ENCODE measurements at places on chromosomes 5 and 9.

GRCh38 chr5:100905259-100905914, 2.3 kb upstream of the ST8SIA4 start:
- DNase-seq, result no peak

DNA sequence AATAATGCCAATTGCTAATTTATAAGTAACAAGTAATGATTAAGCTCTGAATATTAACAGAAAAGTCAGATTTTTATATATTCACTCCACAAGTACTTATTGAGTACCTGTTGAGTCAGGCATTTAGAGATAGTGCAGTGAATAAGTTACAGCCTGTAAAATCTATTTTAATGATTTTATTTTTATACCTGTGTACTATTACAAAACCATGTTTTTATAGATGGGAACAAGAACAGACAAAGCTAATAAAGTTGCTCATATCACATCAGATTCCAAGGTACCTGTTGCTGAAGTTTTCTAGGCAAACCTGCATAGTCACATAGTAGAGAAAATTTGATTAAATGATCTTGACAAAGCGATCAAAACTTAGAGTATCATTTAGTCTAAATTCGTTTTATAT, 623.7 kb downstream of the EFNA5 start:
- DNase-seq, result no peak

DNA sequence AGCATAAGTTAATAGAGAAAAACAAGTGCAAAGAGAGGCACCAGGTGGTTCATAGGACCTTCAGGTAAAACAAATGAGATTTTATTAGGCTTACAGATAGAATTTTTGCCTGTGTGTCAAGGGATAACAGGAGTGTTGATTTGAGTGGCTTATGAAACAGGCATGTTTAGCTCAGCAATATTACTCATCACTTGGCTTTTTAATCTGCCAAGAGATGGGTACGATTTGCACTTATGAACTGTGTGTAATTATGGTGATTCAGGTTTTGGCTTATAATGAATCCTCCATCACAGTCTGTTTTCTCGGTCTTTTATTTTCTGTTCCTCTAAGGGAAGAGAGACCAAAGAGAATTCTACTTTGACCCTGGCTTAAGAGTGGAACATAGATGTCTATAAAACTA, 199.3 kb downstream of the DMRTA1 start:
- DNase-seq, result no peak

DNA sequence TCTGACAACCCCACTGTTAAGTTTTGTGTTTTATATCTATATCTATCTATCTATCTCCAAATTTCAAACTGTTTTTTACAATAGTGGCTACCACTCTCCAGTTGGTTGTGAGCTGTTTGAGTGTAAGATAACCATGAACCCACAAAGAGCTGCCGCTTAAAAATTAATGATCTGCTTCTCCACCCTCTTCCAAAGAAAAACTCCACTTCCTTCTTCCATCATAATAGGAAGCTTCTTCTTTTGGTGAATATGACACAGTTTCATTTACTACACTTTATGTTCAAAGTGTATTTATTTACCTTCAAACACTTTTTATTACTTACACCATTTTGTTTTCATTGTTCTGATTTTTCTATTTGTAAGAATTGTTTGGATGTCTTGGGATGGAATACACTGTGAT, 37.9 kb downstream of the SPZ1 start:
- DNase-seq, result no peak

DNA sequence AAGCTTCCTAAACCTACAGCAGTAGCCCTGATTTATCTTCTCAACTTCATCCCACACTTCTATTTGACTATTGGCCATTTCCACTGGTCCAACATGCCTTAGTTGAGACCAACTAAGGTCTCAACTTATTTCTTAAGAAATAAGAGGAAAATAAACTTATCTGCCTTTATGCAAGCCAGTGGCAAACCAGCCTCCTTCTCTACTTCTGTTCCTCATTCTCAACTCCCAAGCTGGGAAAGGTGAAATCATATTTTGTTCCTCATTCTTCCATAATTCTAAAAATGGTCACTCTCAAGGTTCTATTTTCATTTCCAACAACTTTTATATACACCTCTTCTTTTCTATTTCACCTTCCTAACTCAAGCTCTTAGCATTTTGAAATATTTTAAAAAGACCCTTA, 149.6 kb upstream of the C9orf72 start:
- DNase-seq, result no peak

- DNase-seq, result no peak
Observed at GRCh38 chr9:131067625-131068024, 28.7 kb upstream of the AIF1L start.

DNA sequence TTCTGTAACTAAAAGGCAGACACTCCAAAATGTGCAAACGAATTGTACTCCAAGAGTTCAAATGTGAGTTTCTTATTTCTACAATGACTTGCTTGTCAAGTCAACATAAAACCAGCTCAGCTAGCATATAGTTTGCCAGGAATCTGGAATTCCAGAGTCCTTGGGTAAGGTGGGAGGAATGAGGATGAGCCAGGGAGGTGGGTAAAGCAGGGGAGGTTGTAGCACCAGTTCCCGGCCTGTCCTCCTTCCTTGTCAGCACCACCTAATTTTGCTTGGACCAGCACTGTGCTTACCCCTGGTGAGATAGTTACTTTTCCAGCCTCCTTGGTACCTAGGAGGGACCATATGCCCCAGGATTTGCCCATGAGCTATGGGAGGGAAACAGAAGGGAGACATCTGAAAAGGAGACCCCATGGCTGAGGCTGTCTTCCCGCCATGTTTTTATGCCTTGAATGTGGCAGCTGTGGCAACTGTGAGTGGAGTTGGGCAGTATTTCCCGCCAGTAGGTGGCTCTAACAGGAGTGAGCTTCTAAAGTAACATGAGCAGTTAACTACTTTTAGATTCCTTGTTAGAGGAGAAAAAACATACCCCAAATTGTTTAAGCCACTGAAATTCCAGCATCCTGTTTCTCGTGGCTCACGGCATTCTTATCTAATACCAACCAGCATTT, 302.5 kb downstream of the TENT4A start:
- no peak for DNase-seq

- DNase-seq, result no peak
Observed at GRCh38 chr5:81787474-81788242, 36.8 kb upstream of the SSBP2 start.

GRCh38 chr9:84587153-84587552, 82.4 kb upstream of the NTRK2 start:
- no peak for DNase-seq

GRCh38 chr5:143245929-143246561, 157.4 kb downstream of the NR3C1 start:
- no peak for DNase-seq

- no peak for DNase-seq
Observed at GRCh38 chr9:93071464-93071863, 13.0 kb downstream of the SUSD3 start.

DNA sequence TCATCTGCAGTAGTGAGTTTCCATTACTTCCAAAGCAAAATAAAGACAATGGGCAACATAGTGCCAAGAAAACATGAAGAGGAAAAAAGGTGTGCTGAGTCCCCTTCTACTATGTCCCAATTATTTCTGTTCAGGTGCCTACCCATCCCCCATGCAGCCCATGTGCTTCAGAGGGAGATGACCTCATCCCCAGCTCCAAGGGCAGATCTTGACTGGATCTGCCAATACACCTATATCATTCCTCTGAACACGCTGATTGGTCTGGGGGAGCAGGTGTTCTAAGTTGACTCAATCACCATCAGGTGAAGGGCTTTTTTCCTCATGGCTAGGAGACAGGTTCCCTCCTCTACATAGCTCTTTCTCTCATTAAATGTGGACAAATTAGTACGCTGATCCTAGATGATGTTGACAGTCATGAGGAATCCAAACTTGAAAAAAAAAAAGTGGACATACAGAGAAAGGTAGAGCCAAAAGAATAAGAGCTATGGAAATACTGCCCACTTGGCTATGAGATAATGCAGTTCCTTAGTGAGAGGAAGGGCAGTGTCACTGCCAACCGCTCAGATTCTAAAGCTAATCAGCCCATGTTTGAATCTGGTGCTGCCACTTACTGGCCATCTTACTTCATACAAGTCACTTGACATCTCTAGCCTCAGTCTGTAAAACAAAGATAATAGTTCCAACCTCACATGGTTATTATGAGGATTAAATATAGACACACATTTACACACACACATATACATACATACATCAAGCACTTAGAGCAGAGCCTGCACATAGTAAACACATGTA, 23.1 kb downstream of the PRELID2 start:
- DNase-seq, result no peak

DNA sequence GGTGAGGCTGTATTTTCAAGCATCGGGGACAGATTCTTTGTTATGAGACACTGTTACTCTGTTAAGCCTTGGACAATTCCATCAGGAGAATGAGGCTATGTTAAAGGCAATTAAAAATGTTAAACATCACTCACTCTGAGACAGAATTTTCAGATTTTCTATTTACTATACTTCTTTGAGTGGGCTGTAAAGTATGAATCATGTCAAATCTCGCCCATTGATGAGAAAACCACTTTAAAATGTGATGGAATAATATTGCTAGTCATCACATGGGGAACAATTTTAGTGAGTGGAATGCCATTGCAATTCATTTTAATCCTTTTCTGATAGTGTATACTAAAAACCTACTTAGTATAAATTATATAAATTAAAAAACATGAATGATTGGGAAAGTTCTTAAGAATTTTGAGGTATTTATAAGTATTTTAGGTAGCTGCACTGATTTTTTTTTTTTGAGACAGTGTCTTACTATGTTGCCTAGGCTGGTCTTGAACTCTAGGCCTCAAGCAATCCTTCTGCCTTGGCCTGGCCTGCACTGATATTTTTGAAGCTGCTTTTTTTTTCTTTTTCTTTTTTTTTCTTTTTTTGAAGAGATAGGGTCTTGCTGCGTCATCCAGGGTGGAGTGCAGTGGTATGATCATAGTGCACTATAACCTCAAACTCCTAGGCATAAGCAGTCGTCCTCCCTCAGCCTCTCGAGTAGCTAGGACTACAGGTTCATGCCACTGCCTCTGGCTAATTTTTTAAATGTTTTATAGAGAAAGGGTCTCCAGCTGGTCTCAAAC, 73.2 kb downstream of the KIAA1958 start:
- DNase-seq, result no peak

DNA sequence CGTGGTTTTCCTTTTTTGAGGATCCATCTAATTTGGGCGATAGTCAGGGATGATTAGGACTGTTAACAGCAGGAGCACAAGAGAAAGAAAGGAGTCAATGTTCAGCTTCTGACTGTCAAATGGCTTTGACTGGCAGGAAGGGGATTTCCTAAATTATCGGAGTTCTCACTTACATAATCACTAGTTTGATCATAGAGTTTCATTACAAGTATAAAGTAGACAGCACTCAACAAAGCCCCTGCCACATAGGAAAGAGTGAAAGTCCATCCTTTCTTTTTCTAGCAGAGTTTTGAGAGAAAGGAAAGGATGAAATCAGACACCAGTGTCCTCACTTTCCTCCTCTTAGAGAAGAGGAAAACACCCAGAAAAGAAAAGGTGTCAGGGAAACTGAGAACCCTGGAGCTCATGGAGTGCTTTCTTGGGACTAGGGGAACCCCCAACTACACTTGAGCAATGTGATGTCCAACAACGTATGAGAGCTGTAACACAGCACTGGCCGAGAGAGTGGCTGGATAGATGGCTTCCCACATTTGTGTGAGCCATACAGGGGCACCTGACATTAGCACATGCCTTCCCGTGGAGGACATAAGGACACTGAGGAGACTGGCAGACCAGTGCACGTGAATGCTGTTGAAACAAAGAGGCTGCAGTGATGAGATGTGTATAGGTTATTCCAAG, 26.0 kb upstream of the LPAR1 start:
- no peak for DNase-seq

Data from activated T-helper 1 cell treated with Interleukin-2 at 50 U/mL for 16 hours (primary cell).